ENCODE measurements at places on chromosomes 11 and 22.

DNA sequence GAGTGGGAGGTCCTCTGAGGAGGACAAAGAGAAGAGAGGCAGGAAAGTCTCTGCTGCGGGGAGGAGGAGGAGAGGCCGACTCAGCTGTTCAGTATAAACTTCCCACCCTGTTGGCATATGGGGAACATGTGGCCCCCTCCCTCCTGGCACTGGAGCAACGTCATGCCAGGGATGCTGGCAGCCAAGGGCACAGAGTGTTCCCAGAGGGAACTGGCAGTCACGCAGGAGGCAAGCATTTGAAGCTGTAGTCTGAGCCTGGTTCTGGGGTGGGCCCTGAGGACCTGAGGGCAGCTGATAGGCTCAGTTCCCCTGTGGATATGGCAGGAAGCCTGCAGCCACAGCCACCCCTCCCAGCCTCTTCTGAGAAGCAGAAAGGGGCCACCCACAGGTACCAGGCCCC is 67.1 kb upstream of the TSPAN18 start:
- DNase-seq, result no peak

DNA sequence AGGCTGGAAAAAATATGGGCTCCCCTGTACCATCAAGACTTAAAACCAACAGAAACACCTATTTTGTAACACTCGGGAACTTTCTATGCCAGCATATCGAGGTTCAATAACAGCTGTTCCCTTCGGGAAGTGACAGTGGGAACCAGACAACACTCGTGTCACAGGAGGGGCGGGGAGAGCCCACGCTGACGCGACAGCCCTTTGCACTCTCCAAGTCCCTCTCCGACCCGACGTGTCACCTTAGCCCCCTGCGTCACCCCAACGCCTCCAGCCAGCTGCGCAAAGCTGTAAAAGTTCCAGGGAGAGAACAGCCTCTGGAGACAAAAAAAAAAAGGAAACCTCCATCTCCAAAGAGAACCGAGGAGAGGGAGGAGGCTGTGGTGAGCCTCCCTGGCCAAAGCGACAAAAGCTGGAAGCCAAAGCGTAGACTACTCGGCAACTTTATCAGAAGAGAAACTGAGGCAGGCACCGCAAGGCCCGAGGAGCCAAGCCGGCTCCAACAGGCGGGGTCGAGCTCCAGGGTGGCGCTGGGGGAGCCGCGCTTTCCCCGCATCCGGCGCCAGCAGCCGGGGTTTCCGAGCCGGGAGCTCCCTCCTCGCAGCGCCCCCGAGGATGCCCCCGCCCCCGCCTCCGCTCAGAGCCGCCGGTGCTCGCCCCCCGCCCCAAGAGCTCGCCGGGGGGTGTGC is 751 bp downstream of the ARFGAP3 start:
- DNase-seq, result peak; percentile 25

DNA sequence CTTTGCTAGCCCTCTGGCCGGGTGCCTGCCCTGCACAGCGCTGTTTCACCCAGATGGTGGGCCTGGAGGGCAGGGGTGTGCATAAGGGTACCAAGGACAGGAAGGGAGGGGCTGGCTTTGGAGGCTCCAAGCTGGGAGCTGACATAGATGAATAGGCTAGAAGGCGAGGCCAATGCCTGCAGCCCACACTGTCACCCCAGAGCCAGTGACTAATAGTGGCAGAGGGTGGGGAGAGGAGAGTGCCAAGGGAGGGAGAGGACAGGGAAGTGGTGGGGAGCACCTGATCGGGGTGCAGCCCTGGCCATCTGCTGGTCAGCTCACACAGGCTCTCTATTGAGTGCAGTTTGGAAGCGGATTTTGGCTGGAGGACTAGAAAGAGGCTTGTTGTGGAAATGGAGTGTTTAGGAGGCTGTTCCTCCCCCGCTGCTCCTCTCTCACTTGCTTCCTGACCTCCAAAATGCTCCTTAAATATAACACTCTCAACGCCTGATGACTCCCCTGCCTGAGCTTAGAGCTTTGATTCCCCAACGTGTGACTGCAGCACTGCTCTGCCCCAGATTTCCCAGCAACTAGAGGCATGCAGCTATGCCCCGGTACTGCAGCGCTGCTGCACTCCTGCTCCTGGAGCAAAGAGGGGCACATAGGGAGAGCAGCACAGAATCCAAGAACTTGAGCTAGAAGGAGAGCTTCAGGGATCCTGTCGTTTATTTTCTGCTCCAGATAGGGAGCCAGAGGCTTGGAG is 89.2 kb downstream of the GRAMD1B start:
- no peak for DNase-seq

DNA sequence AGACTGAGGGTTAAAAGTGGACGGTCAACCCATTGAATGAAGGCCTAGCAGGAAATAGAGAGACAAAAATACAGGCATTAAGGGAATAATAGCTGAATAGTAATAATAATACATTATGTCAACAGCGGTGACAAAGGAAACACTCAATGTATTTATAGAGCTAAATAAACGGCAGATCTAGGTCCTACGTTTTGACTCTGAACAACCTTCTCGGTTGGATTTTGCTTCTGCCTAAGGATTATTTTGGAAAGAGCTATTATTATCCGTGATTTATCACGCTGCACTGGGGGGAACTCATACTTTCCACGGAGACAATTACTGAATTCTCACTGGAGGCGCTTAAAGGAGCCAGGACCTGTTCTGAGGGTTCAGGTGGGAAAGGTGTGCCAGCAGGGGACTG is 118.2 kb upstream of the KIRREL3 start:
- no peak for DNase-seq

GRCh38 chr22:38774496-38775166 is 18.8 kb upstream of the SUN2 start:
- no peak for DNase-seq
